ENCODE measurements at places on chromosomes 3 and 15.

DNA sequence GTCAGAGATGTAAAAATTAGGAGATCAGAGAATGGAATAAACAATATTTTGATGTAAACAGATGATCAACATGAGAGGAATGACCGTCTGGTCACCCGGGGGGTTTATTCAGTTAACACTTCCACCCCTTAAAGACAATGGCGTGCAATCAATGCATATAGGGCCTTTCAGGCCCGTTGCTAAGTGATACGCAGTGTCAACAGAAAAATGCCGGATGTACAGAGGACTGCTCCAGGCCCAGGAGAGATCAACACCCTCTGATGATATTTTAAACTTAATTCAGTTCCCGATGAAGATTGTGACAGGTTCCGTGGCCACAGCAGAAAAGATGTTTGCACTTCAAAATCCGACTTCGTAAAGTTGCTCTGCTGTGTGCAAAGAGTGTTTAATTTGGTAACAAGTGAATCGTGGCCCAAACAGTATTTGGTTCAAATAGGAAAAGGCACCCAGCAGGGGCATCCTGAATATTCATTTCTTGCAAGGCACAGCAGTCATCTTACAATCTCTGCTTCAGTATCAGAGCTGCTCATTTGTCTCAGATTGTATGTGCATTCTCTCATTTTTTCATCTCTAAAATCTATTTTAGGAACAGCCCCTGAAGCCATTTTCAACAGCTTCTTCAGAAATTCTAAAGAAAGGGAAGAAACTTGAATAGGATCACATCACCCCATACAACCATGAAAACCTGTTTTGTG, 72.6 kb downstream of the FOXB1 start:
- no peak for DNase-seq

DNA sequence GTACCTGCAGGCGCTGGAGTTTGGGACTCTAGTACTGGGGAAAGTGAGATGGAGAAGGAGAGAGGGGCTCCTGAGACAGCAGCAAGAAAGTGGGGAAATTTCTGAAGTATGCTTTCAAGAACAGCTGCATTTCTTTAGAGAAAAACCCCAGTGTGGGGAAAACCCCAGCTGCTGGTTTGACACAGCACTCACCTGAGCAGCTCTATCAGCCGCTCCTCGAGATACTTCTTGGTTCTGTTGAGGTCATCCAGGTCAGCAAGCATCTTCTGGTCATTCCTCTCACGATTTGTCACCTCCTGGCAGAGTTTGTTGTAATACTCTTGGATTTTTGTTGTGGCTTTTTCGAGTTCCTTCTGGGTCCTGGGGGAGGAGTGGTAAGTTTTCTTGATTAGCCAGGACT, 18.8 kb downstream of the CXCR6 start:
- no peak for DNase-seq

GRCh38 chr3:194250098-194251002, 100.8 kb downstream of the CPN2 start:
- no peak for DNase-seq

GRCh38 chr3:165148876-165149441, 47.2 kb downstream of the SLITRK3 start:
- no peak for DNase-seq

DNA sequence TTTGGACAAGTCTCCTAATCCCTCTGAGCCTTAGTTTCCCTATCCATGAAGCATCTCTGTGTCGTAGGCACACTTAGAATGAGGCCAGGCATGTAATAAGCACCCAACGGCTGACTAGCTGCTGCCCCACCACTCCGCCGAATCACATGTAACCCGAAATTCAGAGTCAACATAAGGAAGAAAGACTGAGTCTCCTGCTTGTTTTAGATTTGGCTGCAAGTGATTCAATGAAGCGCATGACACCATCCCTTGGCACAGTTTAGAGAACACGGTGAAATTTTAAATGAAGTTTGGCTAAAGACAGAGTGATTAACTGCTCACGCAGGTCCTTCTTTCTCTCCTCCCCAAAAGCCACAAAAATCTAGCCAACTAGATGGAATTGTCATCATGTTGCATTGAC, 279.2 kb downstream of the TLE3 start:
- DNase-seq: no peak

GRCh38 chr15:36506733-36507356, 72.6 kb upstream of the CDIN1 start:
- DNase-seq: no peak

- no peak for DNase-seq
Observed at GRCh38 chr15:93063262-93063671, 25.7 kb downstream of the RGMA start.

DNA sequence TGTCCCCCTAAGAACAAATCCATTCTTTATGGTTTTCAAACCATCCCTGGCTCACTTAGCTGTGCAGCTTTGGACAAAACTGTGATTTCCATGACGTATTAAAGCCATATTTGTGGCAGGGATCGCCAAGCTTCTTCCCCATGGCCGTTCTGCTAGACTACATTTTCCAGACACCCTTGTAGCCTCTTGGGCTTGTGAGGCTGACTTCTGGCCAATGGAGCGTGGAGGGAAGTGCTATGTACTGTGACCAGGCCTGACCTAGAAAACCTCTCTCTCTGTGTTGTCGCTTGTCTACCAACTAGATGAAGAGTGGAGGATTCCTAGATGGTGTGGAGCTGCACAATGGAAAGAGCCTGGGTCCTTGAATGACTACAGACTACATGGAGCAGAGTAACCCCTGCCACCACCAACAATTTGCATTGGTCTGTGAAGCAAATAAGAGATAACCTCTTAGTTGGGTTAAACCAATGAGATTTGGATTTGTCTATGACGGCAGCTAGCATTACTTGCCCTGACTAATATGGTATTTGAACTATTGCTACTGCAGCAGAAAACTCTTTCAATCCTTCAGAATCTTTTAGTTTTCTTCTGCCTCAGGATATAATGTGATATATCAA, 22.1 kb upstream of the MGLL start:
- peak; percentile 52 for DNase-seq

GRCh38 chr15:96474231-96474664, 143.7 kb downstream of the NR2F2 start:
- DNase-seq: no peak

DNA sequence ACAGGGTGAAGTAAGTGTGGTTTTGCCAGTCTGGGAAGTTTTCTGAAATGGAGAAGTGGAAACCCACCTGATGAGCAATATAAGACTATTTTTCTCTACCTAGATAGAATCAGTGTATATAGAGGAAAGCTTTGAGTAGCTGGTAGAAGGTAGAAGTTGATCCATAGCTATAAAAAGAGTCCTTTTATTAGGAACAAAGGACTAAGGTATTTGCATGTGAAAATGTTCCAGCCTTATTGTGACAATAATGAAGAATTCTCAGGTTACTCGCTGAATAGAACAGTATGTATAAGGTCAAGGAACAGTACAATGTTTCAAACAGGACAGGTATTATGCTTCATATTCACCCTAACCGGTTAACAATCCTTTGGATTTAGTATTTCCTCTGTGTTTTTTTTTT, 972.2 kb downstream of the OTOL1 start:
- DNase-seq: no peak

DNA sequence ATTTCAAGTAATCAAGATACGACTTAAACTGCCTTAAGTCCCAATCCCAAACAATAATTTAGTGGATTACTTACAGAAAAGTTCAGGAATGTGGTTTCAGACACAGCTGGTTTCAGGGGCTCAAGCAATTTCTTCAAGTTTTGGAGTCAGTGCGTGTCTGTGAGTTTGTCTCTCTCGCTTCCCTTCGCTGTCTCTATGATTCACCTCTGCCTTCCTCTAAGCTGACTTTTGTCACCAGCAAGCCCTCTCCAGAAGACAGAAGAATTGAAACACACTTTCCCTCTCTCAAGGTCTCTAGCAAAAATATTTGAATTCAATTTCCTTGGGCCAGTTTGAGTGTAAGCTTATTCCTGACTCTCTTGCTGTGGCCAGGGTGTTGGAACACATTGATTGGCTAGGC, 392.4 kb downstream of the EDEM1 start:
- no peak for DNase-seq

GRCh38 chr3:105653868-105654267, 214.9 kb downstream of the CBLB start:
- no peak for DNase-seq

- DNase-seq: no peak
Observed at GRCh38 chr15:98872774-98873173, 134.8 kb downstream of the PGPEP1L start.

DNA sequence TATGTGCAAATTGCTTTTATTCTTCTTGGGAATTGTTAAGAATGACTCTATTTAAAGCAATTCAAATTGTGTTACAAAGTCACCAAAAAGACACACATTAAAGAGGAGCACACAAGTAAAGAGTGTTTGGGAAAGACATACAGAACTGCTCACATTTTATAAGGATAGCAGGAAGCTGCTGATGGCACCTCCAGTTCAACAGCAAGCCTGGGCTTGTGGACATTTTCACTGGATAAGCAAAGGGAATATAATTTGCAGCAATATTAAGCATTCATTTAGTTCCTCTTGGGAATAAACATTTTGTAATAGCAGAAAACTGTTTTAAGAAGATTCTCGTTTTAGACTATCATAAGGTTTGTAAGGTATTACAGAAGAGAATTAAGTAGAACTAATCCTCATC, 1271.9 kb downstream of the ZPLD1 start:
- no peak for DNase-seq

DNA sequence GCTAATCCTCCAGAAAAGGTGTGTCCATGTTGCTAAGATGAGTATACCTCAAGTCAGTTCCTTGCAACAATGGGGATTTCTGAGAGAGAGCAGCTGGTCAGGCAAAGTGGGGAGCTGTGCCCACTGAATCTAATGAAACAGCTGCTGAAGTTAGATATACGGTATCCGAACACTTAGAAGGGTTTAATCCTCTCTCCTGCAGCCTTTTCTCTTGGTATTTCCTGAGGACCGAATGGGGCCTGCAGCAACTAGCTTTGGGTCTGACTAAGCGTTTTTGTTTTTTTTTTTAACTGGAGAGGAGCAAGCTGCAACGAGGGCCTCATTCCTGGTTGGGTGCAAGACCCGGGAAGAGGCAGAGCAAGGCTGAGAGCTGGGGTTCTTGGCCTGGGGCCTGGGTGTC, 37.6 kb upstream of the BNC1 start:
- no peak for DNase-seq

DNA sequence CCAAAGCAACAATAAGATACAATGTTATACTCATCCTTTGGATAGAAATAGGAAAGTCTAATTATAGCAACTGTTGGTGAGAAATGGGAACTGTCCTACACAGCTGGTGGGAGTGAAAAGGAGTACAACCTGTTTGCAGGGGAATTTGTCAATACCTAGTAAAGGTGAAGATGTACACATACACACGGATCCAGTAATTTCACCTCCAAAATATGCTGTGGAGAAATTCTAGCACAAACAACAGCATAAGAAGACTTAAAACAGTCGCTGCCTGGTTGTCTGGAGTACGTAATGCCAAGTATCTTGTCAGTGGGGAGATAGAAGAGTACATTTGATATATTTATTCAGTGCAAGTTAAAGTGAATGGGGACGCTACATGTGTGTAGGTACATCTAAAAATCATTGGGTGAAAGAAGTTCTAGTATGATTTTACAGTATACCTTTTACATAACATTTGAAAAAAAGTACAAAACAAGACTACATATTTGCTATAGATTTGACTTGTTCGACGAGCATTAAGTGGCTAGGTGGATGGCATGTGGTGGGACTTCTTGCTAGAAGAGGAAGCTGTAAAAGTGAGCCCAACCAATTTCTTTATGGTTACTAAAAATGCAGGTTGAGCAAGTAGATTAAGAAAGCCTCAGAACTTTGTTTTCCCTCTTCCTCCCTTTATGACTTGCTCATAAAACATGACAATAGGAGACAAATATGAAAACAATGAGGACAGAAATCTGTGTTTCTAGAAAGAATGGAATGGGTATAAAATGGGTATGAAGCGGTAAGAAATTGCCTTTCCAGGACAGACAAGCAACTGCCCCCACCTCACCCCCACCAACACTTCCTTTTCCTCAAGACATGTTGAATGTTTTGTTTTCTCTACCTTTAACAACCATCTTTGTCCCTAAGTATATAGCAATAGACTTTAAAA, 50.2 kb upstream of the CCR4 start:
- DNase-seq: no peak

GRCh38 chr15:99944131-99944530, 210.9 kb upstream of the LYSMD4 start:
- no peak for DNase-seq

DNA sequence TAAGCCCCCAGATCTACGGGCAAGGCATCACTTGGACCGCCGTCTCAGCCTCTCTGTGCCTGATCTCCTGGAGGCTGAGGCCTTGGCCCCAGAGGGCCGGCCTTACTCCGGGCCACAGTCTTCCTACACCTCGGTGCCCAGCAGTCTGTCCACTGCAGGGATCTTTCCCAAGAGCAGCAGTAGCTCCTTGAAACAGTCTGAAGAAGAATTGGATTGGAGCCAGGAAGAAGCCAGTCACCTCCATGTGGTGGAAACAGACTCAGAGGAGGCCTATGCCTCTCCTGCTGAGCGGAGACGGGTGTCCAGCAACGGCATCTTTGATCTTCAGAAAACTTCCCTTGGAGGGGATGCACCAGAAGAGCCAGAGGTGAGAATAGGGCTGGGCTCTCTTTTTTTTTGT, 67.0 kb downstream of the MCTP2 start:
- no peak for DNase-seq

GRCh38 chr3:177336873-177337450, 139.7 kb upstream of the TBL1XR1 start:
- no peak for DNase-seq

GRCh38 chr3:13515786-13516759, 32.9 kb upstream of the FBLN2 start:
- no peak for DNase-seq

DNA sequence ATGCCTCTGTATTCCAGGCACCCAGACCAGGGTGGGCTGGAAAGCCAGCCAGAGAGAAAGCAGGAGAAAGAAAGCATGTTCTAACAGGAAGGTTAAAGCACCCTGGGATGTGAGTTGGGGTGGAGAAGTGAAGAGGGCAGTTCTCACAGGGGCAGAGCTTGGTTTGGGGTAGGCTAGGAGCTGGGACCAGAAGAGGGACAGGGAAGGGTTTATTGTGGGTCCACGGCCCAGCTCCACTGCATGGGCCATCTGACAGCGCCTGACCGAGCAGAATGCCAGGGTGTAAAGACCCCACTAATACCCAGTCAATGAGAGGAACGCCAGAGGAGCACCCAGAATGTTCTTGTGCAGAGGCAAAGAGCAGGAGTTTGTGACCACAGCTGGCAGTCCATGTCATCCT, 27.1 kb upstream of the MAGEF1 start:
- no peak for DNase-seq

DNA sequence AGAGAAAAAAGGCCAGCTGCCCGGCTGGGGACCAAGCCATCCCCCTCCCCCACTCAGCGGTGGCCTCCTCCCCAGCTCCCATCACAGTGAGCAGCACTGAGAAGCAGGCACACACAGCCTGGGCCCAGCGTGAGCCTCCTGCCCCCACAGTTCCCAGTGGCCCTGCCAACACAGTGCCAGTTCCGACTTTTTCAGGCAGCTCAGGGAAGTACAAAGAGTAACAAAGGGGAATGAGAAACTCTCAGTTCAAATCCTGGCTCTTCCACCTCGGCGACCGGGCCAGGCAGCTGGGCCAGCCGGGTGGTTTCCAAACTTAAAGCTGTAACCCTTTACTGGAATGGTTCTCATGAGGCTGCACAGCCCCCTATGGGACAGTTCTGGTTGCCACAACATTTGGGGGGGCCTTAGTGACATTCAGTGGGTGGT, 18.5 kb downstream of the TNK2 start:
- no peak for DNase-seq
